ENCODE measurements at places on chromosomes 13 and 19.
A peak's percentile ranks its signal among the peaks of the same experiment; 100 is the strongest.

- DNase-seq, result peak; percentile 76
These were observed 9.3 kb downstream of the RPS9 start for GRCh38 chr19:54209811-54210494.

GRCh38 chr13:112531263-112531794 lies 56.6 kb downstream of the TUBGCP3 start:
- no peak for DNase-seq

- no peak for DNase-seq
These were observed 76.0 kb upstream of the TSC22D1 start for GRCh38 chr13:44652168-44652567.

GRCh38 chr13:73212482-73212881 lies 153.7 kb downstream of the KLF5 start:
- no peak for DNase-seq

- DNase-seq, result no peak
These were observed 191.2 kb downstream of the USP12 start for GRCh38 chr13:26980099-26981031.

DNA sequence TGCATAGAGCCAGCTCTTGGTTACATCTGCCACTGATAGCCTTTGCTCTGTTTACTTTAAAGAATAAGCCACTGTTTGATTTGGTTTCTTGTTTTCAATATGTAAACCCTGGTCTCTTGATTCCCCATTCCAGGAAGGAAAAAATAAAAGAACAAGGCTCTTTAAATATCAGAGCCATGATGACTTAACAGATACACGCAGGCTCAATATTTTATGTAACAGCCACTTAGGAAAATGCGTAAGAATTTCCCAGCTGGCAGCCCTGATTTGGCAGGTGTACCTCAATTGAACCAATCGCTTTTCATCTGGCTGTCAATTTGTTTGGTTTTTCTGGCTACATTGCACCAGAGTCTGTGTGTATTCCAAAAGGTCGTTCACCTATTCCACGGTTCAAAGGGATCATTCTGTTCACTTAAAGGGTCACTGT lies 65.6 kb downstream of the IRS2 start:
- no peak for DNase-seq

DNA sequence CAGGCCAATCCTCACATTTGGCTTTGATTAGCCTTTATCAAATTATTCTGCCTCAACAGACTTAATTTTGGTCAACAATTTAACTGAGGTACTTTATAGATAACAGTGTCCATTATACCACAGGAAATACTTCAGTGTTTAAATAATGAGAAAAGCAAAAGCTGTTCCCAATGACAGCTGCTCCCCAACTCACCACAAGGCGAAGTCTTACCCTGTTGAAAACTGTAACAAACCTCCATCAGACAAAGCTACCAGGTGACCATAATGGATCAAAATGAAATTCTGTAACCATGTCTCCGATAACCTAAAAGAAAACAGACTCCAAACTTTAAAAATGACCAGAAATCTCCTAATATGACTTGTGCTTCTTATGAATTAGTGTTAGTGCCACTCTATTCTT lies 50.3 kb downstream of the ZNF44 start:
- no peak for DNase-seq

DNA sequence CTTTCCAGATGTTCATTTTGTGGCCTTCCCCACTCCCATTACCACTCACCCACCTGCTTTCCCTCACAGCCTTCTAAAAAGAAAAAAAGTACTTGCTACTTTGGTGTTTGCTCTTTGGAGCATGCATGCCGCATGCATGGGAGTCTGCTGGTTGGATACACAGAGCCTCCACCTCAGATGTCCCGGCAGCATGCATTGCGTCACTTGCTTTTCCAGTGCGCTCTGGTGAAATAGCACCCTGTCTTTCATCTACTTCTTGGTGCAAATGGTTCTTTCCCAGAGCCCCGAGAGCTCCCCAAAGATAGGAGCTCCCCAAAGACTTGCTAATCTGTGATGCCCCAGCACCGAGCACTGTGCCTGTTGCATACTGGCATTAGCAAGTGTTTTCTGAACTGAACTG lies 333.2 kb upstream of the ZNF507 start:
- no peak for DNase-seq

DNA sequence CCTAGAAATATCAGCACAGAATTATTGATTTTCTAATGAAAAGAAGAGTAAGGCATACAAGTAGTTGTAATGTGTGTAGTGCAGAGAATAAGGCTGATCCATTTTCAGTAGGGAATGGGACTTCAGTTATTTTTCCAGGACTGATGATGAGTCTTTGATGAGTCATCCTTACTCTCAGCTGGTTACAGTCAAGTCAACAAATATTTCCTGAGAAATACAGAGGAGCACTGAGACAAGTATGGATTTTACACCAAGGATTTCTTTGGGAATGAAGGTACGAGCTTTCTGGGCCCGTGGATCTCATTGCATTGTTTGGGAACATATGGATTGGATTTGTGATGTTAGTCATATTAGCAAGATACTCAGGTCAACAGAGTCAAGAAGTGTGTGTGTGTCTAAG lies 502.7 kb downstream of the FGF9 start:
- DNase-seq, result peak; percentile 4

All from lung microvascular endothelial cell (primary cell).